ENCODE measurements at places on chromosomes 11 and 22.

GRCh38 chr11:5291207-5291838, 10.4 kb downstream of the OR51B4 start:
- no peak for DNase-seq

DNA sequence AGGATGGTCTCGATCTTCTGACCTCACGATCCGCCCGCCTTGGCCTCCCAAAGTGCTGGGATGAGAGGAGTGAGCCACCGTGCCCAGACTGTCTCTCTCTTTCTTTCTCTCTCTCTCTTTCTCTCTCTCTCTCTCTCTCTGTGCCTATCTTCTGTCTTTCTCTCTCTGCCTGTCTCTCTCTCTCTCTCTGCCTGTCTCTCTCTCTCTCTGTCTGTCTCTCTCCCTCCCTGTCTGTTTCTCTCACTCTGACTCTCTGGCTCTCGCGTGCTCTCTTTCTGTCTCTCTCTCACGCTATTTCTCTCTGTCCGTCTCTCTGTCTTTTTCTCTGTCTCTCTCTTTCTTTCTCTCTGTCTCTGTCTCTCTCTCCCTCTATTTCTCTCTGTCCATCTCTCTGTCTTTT, 3911.2 kb upstream of the OR11H1 start:
- no peak for DNase-seq

DNA sequence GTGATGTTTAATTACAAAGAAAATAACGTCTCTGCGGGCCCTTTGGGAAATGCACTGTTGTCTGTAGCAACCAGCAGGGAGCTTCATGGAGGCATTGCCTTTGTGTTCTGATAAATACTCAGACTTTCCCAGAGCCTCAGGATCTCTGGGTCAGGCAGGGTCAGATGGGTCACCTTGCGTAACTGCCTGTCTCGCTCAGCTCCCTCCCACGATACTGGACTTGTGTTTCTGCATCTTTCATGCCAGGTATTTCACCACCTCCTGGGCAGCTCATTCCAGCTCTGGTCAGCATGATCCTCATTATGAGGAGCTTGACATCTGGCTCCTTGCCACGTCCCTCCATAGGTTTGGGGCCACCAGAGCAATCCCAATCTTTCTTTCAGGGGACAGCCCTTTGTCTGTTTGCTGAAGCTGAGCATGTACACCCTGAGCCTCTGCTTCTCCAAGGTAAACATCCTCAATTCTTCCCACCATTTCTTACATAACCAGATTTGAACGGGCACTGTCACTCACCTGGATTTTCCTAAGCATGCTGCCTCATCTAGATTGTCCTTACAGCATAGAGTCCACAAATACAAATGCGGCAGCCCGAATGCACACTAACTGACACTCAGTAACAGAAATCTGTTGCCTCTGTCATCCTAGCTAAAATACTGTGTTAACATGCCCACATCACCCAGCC, 162.3 kb downstream of the LARGE1 start:
- DNase-seq, result no peak

DNA sequence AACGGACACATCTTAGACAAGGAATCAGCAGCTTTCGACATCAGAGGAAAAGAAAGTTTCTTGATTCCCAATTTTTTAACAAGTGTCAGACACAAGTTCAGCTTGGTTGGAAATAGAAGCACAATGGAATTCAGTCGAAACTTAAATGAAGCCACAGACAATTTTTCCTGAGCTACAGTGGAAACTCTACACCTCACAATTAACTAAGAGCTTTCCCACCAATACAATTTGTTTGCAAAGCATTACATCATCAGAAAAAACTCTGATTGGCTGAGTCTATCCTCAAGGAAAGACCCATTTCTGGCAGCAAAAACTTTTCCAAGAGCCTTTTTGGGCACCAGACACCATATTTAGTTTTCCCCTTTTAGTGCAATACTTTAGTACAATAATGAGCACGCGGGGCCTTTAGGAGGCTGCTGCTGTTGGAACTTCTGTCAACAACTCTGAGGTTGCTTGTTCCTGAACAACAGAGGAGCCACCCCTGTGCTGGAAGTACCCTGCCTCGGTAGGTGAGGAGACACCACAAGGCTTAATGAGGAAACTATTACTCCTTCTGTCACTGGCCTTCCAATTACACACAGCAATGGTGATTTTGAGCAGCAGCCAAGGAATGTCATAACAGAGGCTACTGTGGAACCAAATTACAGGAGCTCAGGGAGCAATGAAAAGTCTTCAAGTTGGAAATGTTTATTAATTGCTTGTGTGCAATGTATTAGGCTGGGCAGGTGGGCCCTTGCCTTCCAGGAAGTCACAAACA, 61.9 kb upstream of the BARX2 start:
- DNase-seq, result no peak

DNA sequence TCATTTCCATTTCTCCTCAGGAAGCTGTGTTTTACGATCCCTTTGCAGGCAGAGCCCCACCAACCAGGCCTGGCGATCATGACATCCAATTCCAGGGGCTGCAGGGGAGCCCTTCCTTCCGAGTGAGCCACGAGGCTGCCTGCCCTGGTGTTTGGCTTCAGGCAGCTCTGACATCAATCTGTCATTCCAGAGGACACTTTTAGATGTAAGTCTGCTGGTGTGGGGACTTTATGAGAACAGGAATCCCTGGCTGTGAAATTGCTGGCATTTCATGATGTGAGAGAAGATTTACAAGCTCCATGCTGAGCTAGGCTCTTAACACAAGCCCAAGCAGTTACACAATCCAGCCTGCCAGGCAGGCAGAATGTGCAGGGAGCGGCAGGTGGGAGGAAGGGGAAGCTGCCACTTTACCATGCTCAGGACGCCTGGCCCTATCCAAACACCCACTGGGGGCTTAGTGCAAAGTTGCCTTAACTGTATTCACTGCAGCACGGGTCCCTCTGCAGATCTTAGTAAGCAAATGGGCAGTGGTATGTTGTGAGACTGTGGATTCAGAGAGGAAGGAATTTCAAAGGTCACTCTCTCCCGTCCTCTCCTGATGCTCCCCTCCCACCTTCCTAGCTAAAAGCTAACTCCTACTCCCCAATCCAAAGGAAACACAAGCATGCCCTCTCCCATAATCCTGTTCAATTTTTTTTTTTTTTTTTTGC, 43.4 kb upstream of the MICAL2 start:
- DNase-seq, result no peak

DNA sequence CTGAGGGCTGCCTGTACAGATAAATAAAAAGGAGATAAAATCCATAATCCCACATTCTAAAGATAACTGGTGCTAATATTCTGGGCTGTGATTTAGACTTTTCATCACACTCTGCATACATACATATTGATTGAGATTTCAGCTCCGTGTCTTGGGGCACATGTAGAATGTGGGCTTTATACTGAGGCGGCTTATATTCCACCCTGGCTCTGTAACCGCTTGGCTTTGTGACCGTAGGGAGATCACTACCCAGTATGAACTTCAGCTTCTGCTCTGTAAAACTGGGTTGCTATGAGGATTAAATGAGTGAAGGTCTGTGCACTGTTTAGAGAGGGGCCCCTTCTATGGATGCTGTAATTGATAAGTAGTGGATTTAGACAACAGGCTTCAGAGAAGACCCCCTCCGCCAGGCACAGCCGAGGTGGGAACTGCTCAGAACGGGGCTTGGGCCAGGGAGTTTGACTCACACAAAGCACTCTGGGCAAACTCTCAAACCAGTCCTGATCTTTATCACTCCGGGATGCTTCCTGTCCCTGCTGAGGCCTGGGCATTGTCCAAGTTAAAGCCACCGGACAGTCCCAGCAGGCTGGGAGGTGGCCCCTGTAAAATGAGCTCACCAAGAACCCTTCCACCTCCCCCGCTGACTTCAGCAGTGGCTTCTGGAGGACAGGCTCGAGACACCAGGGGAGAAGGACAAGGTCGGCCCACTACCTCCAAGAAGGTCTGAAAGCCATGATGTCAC, 17.2 kb downstream of the KIAA1671 start:
- no peak for DNase-seq

DNA sequence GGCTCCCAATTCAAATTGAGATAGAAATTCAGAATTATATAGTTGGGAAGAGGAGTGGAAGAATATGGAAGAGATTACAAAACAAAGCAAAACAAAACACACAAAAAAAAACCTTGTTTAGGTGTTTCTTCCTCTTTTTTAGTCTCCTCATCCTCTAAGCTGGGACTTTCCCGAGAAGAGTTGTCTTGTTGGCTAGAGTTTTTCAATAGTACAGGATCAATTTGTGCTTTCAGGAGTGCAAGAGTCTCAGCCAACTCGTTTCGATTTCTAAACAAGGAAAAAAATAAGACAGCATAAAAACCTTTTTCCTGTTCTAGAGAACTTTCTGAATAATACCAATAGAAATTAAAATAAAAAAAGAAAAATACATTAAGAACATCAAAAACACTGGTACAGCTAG, 87.8 kb upstream of the CLNS1A start:
- DNase-seq, result no peak

DNA sequence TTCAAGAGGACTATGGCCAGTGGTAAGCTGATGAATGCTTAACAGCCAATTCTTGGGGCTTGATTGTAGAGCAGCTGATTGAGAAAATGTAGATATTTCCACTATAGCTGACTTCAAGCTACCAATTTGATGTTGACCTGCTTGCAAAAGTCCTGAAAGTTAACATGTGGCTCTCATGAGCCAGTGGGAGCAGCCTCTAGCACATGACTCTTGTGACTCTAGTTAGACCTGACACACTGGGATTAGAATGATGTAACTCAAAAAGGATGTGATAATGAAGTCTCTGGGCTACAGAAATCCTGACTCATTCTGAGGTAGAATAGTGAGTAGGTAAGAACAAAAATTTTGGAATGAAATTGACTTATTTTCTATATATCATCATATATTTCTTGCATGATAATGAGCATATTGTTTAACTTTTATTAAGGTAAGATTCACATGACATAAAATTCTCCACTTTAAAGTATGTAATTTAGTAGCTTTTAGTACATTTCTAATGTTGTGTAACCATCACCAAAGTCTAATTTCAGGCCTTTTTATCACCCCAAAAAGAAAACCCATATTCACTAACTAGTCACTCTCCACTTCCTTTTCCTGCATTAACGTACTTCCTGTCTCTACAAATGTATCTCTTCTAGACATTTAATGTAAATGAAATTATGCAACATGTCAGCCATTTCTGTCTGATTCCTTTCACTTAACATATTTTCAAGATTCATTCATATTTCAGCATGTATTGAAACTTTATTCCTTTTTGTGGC, 16.1 kb upstream of the OR52H1 start:
- DNase-seq, result no peak

DNA sequence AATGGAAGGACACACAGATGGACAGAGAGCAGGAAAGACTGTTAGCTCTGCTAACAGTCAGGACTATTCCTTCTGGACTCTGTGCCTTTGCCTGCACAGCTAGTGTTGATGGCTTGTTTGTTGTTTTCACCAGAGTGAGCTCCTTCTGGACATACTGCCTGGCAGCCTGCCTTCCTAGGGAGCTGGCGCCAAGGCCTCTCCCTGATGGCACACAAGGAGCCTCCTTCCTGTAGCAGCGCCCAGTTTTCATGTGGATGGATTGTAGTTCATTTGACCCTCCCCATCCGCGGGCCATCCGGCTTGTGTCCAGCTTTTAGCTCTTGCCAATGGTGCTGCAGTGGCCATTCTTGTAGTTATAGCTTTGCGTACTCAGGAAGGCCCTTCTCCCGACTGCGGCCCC, 16.6 kb upstream of the BCR start:
- no peak for DNase-seq

DNA sequence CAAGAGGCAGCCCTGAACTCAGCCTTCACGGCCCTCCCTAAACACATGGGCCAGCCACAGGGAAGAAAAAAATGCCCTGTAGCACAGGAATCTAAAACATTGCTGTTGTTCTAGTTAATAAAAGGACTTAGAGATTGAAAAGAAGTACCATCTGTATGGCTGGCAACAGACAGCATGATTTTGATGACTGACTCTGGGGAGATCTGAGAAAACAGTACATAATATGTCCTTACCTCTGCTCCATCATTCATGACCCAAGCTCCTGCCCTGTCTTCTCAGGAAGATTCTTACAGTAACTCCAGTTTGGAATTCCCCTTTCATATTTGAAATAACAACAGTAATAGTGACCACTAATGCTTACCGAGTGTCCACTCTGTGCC, 244.2 kb downstream of the ETS1 start:
- no peak for DNase-seq

- DNase-seq, result no peak
Measured at GRCh38 chr22:45493286-45493771, 9.4 kb upstream of the FBLN1 start.

DNA sequence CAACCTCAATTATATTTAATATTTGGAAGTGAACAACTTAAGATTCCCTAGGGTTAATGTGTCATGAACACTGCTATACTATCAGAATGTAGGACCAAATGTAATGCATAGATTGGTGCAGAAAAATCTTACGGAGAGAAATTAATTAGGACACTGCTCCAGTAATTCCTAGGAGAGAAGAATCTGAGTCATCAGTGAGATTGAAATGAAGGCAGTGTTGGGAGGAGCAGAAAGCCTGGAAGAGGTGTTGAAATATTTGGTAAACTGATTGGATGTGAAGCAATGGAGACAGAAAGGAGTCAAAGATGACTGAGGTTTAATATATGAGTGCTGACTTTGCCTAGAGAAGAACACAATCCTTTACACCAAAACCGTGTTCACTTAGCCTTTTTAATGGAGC, 836.0 kb downstream of the FAM181B start:
- no peak for DNase-seq

DNA sequence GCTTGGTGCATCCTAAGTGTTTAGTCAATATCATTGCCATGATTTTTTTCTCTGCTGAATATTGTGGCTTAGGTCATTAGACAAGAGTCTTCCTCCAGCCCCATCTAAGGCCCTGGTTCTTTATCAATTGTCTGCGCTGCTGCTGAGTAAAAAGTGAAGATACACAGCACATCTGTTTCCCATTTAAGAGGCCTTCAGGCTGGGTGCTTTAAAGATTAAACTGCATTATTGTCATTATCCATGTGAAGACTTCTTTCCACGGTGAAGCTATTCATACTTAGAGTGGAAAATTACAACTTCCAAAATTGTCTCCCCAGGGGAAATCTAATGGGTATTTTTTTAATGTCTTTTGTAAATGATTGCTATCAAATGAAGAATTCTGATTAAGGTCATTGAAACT, 719.8 kb upstream of the LRRC4C start:
- no peak for DNase-seq

DNA sequence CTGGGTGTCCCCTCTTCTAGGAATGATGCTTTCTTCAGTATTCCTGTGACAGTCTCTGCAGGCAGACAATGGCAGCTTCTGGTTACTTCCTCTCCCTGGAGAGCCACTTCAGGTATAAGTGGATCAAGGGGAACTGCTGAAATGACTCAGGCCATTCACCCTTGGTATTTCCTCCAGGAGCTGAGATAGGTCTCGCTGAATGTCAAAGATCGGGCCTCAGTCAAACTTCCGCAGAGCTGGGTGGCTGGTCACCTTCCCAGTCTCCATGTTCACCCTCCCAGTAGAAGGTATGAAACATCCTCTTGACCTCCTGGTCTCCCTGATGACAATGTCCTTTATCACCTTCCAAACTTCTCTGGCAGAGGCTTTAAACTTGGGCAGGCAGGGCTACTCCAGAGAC, 1.8 kb upstream of the ANKK1 start:
- DNase-seq, result no peak

- no peak for DNase-seq
Measured at GRCh38 chr11:1232021-1232882, 9.4 kb downstream of the MUC5B start.

All from esophagus squamous epithelium (tissue), 5 donors.